ENCODE measurements at places on chromosomes 7 and 10.

DNA sequence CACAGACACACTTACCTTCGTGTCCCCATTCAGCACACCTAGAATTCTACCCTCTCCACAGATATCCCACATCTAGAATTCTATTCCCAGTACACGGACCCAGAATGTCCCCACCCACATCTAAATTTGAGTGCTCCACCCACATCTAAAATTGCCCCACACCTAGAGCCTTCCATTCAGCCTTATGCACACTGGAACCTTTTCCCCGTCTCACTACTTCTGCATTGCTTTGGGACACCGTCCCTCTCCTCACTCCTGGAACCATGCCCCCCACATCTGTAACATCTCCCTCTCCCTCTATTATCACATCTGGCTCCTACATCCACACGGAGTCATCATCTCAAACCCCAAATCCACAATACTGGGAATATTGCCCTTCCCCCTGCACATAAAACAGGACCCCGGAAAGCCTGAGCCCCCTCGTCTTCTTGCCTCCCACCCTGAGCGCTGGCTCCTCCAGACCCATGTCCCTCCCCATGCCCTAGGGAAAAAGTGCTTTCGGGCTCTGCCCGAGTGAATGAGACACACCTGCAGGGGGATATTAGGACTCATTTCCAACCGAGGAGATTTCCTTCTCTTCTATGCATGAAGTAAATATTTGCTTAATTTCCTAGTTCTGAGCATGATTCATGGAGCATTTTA lies 125.8 kb upstream of the UNC5B start:
- DNase-seq, result no peak

GRCh38 chr7:5230265-5231067 lies 40.4 kb downstream of the WIPI2 start:
- DNase-seq, result no peak

GRCh38 chr7:12436126-12436525 lies 32.5 kb upstream of the VWDE start:
- DNase-seq, result no peak

DNA sequence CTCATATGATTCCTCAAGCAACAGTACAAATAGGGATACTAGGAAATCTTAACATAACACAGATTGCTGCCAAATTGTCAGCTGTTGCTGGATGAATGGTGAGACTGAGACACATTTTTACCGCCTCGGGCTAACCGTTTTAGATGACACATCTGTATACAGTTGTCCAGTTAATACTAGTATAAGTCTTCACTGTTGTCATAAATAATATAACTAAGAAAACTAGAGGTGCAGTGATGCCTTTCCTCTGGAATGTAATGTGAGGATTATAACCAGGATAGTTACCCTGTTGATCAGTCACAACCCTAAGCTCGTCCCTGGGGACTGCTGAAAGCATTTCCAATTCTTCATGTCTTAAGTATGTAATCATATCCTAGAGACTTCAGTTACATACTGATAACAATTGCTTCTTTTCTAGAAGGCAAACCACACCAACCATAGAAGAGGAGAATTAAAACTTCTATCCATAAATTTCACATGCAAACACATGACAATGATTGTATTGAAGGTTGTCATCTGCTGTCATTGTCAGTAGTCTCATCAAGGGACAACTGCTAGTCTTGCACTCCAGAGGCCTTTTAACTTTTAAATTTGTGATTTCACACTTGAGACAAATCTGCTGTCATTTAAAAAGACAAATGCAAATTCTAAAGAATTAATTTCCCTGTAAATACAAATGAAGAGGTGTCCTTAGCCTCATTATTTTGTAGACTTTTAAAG lies 100.4 kb upstream of the SEMA3D start:
- no peak for DNase-seq

GRCh38 chr10:35435824-35436223 lies 99.5 kb downstream of the CCNY start:
- DNase-seq, result no peak

- DNase-seq, result no peak
Measured at GRCh38 chr7:37531225-37531624, 82.6 kb upstream of the ELMO1 start.

- no peak for DNase-seq
Measured at GRCh38 chr7:55452971-55453370, 87.8 kb downstream of the LANCL2 start.

All from stimulated activated CD4-positive, alpha-beta T cell treated with anti-CD3 and anti-CD28 coated beads, TNF-alpha, amount 100 ng/mL, for 1 hour (primary cell).